ENCODE measurements at places on chromosomes 5 and 9. TPM values are rescaled to one million over a fixed set of nuclear protein-coding genes. Genes with fewer than 3 reads are reported as not detected.
A peak's percentile ranks its signal among the peaks of the same experiment; 100 is the strongest.

NTRK2 gene
- total RNA-seq: 0.05 TPM

COL15A1 gene
- total RNA-seq: not detected

ARPC5L gene
- total RNA-seq: 68.1 TPM

TSLP gene
- not detected for total RNA-seq

ACSL6 gene
- total RNA-seq: not detected

DNA sequence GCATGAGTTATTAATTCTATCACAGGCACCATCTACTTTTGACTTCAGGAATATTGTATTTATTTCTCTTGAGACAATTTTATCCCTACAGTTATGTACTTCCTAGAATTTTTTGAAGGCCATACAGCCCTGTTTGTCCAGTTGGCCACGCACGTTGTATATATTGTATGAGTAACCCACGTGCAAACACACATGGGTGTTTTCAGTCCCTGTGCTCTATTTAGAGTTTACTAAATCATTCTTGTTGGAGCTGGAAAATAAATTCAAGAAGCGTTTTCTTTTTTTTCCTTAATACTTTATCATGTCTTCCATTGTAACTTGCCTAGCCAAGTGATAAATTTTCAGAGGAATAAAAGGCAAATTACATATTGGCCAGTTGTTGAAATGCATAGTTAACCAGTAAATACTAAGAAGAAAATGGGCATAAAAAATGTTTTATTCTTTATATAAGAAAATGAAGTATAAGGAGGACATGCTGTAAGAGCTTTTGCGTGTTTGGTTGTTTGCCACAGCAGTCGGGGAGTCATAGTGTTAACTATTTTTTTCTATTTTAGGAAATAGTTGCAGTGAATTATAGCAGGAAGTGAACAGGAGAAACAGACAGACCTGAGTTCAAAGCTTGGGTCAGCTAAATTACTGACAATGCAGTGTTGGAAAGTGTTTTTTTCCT lies 86.4 kb upstream of the MINAR2 start:
- no peak for DNase-seq
- H3K27me3 ChIP-seq: no peaks in the 10 kb centered on the region
- H3K27ac ChIP-seq: no peak overlapping the region
- H3K4me3 ChIP-seq: no peak overlapping the region
- no peaks in the 10 kb centered on the region for H3K4me1 ChIP-seq

- DNase-seq: no peak
- no peak overlapping the region for H3K4me3 ChIP-seq
- no peaks in the 10 kb centered on the region for H3K4me1 ChIP-seq
- no peaks in the 10 kb centered on the region for H3K36me3 ChIP-seq
- H3K27ac ChIP-seq: no peak overlapping the region
Observed at GRCh38 chr9:89376286-89376685, 58.0 kb downstream of the SECISBP2 start.

DNA sequence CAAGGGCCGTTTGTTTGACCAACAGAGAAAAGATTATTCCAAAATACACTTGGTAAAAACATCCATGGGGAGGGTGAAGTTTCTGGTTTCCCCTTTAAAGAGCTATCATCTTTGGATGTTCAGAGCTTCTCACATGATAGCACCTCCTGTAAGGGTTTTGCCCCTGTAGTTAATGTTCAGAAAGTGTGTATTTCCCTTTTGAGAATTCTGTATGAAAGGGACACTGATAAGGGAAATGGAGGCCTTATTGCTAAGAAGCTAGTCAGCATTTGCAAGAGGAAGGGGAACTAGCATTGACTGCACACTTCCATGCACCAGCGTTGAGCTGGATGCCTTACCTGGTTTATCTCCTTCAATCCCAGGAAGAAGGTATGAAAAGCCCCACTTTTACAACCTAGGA lies 31.5 kb upstream of the C5orf58 start:
- DNase-seq: no peak
- peaks cover 10% of the 10 kb centered on the region for H3K27me3 ChIP-seq
- H3K4me1 ChIP-seq: no peaks in the 10 kb centered on the region
- H3K36me3 ChIP-seq: no peaks in the 10 kb centered on the region
- no peak overlapping the region for H3K4me3 ChIP-seq
- H3K27ac ChIP-seq: no peak overlapping the region

DNA sequence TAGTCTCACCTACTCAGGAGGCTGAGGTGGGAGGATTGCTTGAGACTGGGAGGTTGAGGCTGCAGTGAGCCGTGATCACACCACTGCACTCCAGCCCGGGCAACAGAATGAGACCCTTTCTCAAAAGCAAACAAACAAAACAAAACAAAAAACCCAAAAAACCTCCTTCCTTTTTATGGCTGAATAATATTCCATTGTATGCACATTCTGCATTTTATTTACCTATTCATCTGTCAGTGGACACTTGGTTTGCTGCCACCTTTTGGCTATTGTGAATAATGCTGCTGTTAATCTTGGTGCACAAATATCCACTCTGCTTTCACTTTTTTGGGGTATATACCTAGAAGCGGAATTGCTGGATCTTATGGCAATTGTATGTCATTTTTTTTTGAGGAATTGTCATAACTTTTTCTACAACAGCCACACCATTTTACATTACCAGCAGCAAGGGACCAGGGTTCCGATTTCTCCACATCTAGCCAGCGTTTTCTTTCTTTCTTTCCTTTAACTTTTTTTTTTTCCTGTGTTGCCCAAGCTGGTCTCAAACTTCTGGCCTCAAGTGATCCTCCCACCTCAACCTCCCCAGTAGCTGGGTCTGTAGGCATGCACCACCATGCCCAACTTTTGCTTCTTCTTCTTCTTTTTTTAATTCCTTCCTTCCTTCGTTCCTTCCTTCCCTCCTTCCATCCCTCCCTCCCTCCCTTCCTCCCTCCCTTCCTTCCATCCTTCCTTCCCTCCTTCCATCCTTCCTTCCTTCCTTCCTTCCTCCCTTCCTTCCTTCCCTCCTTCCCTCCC lies 30.6 kb downstream of the NKX2-5 start:
- H3K27ac ChIP-seq: no peak overlapping the region
- H3K27me3 ChIP-seq: peaks cover 9% of the 10 kb centered on the region

- DNase-seq: peak; percentile 28
- H3K4me1 ChIP-seq: peaks cover 8% of the 10 kb centered on the region
- H3K27ac ChIP-seq: no peak overlapping the region
- no peak overlapping the region for H3K4me3 ChIP-seq
Observed at GRCh38 chr9:124040935-124041816, 29.6 kb downstream of the LHX2 start.

GRCh38 chr5:135826994-135827671 lies 7.3 kb upstream of the SLC25A48 start:
- no peaks in the 10 kb centered on the region for H3K27me3 ChIP-seq
- DNase-seq: no peak
- no peaks in the 10 kb centered on the region for H3K36me3 ChIP-seq
- no peaks in the 10 kb centered on the region for H3K4me1 ChIP-seq

DNA sequence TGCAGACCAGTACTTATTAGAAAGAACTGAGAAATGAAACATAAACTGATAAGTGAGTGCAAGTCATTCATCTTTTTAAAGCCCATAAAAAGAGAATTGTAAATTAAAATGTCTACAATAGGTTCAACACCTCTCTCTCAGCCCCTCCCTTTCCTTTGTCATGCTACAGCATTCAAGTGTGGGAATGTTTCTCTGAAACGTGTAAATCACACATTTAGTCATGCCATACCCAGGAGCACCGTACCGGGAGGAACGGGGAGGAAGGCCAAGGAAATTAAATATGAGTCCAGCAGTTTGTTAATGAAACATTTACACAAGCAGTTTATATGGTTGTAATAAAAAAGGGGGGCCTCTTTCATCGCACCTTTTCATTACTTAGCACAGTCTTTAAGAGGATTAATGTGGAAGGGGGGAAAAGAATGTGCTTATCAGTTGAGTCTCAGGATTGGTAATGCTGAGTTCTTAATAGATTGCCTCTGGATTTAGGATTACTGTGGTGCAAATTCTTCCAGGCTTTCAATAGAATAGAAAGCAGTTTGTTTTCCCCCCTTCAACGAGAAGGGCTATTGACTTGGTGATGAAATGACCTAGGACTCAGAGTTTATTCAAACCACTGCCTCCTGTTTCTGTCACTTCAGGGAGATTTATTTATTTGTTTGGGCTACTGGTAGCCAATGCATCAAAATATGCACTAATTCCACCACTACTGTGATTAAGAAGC lies 176.0 kb upstream of the ZNF608 start:
- H3K27ac ChIP-seq: no peak overlapping the region
- no peaks in the 10 kb centered on the region for H3K4me1 ChIP-seq
- no peak overlapping the region for H3K4me3 ChIP-seq
- H3K36me3 ChIP-seq: no peaks in the 10 kb centered on the region
- DNase-seq: no peak

DNA sequence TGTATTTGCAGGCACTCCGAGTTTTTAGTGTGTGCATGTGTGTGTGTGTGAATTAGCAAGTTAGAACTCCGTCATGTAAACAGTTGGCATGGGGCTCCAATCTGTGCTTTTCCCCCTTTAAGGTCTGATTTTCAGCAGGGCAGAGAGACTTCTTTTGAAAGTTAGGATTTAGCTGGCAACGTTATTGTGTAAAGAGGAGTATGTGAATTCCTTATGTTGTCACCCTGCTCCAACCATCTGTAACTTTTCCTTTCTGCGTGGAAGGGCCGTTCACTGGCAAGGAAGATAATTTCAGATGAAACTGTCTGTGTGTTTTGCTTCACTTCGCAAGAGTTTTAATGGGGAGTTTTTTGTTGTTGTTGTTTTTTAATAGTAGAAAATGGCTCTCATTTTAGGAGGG lies 332 bp downstream of the SGCD start:
- no peaks in the 10 kb centered on the region for H3K27me3 ChIP-seq
- H3K27ac ChIP-seq: no peak overlapping the region
- H3K4me3 ChIP-seq: no peak overlapping the region
- H3K4me1 ChIP-seq: no peaks in the 10 kb centered on the region

DNA sequence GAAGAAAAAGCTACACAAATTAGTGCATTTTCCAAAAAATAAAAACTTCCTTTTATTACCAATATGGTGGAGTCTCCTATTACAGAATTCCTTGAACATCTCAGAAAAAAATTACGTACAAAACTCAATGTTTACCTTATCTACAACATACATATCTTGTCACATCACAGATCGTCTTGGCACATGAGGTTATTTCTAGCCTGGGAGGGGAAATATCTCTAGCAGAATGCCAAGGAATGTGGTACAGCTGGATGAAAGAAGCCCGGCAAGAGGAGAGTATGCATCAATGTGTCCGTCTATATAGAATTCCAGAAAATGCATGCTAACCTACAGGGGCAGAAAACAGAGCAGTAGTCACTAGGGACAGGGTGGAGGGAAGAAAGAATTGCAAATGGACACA lies 443.8 kb downstream of the ZSWIM6 start:
- H3K27me3 ChIP-seq: peaks cover 4% of the 10 kb centered on the region
- no peaks in the 10 kb centered on the region for H3K36me3 ChIP-seq
- no peaks in the 10 kb centered on the region for H3K4me1 ChIP-seq
- H3K4me3 ChIP-seq: no peak overlapping the region
- no peak overlapping the region for H3K27ac ChIP-seq
